Mesenteric fat pad (tissue), 1 donor: ENCODE measurements at places on chromosomes 13 and 19. TPM values are rescaled to one million over a fixed set of nuclear protein-coding genes. Genes with fewer than 3 reads are reported as not detected.

- DNase-seq, result no peak
These were observed 977 bp downstream of the IRGQ start for GRCh38 chr19:43594710-43595604.

DNA sequence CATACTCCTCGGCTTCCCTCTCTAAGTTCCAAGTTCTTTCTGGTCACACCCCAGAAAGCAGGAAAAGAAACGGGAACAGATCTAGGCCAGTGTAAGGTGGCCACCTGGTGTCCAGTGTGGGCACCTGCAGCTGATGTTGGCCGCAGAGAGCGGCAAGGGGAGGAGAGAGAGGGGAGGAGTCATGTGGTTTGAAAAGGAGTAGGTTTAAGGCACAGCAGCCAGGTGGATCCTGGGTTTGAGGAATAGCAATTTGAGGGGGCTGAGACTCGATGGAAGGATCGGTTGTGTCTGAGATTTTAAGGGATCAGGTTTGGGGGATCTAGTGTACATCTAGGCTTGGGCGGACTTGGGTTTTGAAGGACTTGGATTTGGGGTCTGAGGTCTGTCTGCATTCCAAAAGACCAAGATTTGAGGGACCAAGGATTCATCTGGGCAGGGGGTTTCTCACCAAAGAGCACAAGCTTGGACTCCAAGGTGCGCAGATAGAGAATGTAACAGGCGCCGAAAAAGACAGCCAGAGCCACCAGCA is 1.2 kb downstream of the RABAC1 start:
- no peak for DNase-seq

DNA sequence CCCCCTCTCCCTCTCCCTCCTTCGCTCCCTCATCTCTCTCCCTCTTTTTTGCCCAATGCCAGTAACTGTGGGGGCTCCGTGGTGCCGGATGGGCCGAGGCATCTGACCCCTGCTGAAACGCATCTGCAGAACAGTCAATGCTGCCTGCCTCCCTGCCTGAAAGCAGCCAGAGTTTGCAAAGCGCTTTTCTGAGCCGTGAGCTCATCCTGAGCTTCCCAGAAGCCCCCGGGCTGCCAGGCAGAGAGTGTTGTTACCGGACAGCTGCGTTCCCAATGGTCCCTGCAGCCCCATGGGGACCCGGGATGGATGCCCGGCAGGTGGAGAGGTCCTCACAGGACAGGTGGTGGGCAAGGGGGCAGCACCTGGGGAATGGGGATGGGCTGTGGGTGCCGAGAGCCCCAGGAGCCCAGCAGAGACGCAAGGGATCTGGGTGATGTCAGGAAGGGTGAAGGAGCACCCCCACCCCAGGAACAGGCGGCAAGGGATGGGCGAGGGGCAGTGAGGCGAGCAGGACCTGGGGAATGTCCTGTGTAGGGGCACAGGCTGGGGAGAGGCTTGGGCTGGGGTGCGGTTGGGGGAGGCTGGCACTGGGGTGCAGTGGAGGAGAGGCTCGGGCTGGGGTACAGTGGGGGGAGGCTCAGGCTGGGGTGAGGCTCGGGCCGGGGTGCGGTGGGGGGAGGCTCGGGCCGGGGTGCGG is 33.0 kb downstream of the GPX4 start:
- no peak for DNase-seq

DNA sequence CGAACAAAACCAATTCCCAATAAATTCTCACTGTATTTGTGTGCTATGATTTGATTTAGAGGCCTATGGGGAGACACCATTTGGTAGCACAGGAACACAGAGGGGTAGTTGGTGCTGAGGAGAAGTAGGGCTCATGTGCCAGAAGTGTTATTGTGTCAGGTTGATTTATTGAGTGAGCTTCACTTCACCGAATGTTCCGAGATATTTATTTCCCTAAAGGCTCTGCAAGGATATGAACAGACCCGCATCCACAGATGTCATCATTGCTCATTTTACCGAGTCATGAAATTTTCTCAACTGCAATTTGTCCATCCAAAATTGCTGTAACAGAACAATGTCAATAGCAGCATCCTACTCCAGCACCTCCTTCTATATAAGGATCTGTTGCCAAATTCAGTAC is 69.5 kb downstream of the DACH1 start:
- DNase-seq, result no peak

The HTR2A gene
- 1.4 TPM for total RNA-seq

The VSTM2B gene
- not detected for total RNA-seq

The ENOX1 gene
- 8.2 TPM for total RNA-seq

The B3GLCT gene
- total RNA-seq, result 4.7 TPM

The ZNF575 gene
- 1.7 TPM for total RNA-seq
